ENCODE measurements at places on chromosomes 3 and 15.

GRCh38 chr15:78004919-78005634 is 72.4 kb downstream of the TBC1D2B start:
- peak; percentile 58 for DNase-seq

GRCh38 chr15:100959066-100960050 is 40.2 kb downstream of the LRRK1 start:
- no peak for DNase-seq

GRCh38 chr3:188455748-188456147 is 301.8 kb downstream of the LPP start:
- DNase-seq: no peak

GRCh38 chr15:66070220-66070934 is 183.2 kb downstream of the MEGF11 start:
- DNase-seq: no peak

GRCh38 chr3:186193534-186194450 is 84.9 kb upstream of the ETV5 start:
- DNase-seq: no peak

GRCh38 chr3:99903869-99904268 is 86.2 kb downstream of the CMSS1 start:
- no peak for DNase-seq

- no peak for DNase-seq
Observed at GRCh38 chr3:98148751-98149150, 1.5 kb downstream of the OR5H14 start.

DNA sequence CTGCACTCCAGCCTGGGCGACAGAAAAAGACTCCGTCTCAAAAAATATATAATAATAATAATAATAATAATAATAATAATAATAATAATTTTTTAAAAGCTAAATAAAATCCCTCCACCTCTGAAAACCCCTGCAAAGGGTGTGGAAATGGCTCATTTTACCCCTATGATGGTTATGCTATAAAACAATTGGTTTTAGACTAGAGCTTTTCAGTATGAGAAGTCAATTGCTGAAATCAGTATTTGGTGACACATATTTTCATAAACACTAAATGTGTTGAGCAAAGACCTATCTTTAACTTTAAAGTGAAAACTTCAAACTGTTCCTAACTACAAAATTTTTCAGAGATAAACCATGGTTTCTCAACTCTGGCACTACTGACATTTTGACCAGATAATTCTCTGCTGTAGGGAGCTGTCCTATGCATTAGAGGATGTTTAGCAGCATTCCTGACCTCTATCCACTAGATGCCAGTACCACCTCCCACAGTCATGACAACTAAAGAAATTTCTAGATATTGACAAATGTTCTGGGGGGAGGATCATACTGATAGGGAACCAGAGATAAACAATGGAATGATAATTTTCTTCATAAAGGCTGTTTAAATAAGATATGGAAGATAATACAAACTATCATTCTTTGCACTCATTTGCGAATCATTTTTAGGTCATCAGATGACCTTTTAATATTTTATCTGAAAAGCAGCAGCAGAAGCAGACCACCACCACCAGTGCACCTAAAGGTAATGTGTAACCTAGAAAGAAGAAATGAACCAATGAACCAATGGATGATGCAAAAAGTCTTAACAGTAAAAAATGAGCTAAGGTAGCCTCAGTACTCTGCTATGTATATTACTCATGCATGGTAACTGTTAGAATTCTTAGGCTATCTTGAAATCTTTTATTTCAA is 13.8 kb downstream of the PTPN9 start:
- DNase-seq: no peak

DNA sequence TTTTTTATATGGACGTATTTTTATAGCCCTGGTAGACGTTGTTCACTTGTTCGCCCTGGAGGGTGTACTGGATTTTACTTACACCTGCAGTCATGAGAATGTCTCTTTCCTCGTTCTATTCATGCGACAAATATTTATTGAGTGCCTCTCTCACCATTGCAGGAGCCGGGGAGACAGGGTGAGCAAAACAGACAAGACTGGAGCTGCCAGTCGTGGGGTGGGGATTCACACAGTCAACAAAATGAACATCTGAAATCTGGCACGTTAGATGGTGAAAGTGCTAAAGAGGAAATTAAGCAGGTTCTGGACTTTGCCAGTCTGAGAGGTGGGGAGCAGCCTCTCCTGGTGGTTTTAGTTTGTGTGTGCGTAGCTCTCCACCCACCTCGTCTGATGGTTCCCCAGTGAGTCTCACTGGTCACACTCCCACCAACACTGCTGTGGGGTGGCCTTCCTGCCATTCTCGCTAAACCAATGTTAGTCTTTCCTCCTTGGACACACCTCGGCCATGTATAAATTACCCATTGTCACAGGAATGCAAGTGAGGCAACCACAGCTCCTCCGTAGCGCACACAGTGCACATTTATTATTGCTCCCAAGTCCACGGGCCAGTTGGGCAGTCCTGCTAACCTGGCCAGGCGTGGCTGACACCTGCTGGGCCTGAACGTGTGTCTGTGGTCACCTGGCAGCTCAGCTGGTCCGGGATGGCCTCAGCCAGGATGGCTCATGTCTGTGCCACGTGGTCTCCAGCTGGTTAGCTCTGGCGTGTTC is 31.5 kb downstream of the FBLN2 start:
- DNase-seq: no peak

- DNase-seq: peak; percentile 68
Observed at GRCh38 chr15:96428742-96429141, 98.2 kb downstream of the NR2F2 start.

DNA sequence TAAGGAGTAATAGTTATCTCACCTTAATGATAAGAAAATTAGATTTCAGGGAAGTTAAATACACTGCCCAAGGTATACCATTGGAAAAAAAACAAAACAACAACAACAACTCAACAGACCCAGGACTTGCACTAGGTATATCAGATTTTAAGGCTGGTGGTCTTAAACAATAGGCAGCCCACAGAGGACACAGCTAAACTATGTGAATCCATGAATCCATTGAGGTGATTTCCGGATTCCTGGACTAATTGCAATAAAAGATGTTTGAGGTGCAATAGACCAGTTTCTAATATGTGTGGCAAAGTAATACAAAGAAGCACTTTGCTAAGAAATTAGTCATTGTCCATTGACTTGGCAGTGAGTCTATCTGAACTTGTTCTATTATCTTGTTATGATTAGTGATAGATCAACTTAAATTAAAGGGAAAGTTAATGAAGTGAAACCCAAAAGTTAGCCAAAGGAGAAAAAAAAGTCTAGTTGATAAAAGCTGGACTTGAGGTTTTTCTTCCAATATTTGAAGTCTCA is 60.9 kb upstream of the MAGI1 start:
- DNase-seq: no peak

DNA sequence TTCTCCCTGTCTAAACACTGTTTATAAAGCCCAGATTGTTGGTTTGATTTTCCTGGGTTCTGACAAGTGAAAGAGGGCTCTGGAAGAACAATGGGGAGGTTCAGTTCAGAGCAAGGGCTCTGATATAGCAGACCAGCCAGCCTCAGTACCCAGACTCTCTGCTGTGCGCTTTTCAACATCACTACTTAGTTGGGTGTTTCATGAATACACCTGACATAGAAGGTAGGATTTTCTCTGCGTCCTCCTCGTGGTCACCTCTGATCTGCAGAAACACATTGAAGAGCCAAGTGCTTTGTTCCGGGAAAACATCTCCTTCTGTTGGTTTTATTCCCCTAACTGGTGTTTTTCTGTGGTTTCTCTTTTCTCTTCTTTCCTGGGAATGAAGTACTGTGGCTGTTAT is 99.5 kb downstream of the EPHB1 start:
- DNase-seq: no peak

- DNase-seq: no peak
Observed at GRCh38 chr15:94793207-94793606, 561.8 kb downstream of the MCTP2 start.

- no peak for DNase-seq
Observed at GRCh38 chr3:61582846-61583245, 21.5 kb downstream of the PTPRG start.

GRCh38 chr15:80461356-80462095 is 57.3 kb downstream of the ARNT2 start:
- no peak for DNase-seq

DNA sequence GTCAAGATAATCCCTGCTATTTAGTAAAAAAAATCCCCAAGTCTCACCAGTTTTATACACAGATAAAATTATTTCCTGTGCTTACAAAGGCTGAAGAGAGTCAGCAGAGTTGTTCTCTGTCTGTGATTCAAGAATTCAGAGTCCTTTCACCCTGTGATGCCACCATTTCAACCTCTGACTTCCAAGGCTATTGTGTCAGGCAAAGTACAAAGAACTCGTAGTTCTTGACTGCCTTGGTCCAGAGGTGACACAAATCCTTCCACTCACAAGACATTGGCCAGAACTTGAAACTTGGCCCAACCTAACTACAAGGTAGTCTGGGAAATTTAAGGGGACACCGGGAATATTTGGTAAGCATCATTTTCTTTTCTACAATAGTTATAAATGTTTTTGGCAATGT is 34.9 kb upstream of the CMC1 start:
- no peak for DNase-seq

DNA sequence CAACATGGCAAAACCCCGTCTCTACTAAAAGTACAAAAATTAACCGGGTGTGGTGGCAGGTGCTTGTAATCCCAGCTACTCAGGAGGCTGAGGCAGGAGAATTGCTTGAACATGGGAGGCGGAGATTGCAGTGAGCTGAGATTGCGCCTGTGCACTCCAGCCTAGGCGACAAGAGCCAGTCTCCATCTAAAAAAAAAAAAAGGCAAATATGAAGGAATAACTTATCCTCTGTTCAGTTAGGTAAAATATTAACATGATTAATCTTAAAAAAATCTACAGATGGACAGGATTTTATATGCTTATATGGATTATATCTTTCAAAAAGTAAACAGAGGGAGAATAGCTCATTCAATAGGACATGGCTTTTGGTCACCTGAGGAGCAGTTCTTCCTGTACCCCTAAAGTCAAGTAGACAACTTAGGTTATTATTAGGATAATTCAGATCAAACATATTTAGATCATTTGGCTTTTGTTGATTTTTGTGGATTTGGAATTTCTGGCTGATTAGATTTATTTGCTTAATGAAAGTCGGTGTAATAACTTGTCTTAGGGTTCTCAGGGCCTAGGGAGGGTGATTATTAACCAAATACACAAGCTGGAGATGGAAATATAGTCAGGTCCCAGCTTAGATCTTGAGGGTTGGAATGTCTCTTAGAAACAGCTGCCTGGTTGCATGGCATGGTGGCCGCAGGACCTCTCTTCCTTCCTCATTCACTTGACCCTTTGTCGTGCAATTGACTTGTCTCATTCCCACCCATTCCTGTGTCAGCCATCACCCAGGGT is 82.1 kb upstream of the ONECUT1 start:
- no peak for DNase-seq

- no peak for DNase-seq
Observed at GRCh38 chr3:34374521-34374920, 576.1 kb downstream of the PDCD6IP start.

DNA sequence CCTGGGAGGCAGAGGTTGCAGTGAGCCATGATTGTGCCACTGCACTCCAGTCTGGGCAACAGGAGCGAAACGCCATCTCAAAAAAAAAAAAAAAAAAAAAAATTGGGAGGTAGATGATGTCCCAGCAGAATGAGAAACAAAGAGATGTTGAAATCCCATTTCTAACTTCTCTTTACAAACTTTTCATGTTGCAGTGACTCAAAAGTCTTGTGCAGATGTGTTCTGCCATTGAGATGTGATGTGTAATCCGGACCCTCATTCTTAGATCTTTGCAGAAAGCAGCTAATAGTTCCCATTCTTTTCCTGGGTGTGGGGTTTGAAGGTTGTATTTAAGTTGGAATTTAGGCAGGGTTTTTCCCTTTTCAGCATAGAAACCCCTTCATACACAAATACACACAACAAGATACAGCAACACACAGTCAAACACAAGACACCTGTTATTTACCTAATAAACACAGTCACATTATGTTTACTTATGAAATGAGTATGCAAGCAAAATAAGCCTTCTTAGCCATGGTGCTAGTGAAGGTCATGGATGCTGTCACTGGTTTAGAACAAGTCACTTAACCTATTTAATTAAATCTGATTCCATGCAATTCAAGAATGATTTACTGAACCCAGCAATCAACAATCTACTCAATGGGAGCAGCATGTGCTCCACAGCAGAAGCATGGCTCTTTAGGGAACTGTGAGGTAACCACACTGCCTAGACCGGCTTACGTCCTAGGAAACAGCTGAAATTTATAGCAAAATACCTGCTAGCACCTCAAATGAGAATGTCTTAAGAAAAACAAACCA is 14.9 kb downstream of the SIAH2 start:
- DNase-seq: no peak

DNA sequence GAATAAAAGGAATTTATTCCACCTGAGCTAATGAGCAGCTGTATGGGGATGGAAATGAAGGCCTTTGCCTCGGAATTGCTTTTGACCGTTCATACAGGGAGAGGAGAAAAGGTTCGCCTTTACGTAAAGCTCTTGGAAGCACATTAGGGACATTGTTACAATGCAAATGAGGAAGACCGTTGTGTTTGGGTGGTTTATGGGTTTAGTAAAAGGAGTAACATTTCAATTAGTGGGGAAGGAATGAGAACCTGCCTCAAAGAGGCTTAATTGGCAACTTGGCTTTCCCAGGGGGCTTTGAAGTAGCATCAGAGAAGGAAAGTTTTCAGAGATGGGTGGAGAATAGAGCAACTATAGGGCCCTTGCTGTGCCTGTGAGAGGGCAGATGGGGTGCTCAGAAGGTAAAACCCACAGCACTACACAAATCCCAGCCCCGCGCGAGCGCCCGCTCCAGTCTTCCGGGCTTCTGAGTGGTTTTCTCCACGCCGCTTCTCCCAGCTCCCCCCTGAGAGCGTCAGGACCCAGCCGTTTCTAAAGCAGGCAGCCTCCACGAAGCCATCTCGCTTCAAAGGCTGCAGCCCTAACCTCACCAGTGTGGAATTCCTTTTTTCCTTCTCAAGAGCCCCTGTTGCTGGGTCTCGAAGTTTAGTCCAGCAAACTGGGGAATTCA is 192.0 kb upstream of the HES1 start:
- DNase-seq: no peak

GRCh38 chr3:129795186-129796010 is 98.1 kb downstream of the TMCC1 start:
- DNase-seq: no peak

GRCh38 chr3:111758642-111759041 is 100.4 kb upstream of the PHLDB2 start:
- DNase-seq: peak; percentile 57

DNA sequence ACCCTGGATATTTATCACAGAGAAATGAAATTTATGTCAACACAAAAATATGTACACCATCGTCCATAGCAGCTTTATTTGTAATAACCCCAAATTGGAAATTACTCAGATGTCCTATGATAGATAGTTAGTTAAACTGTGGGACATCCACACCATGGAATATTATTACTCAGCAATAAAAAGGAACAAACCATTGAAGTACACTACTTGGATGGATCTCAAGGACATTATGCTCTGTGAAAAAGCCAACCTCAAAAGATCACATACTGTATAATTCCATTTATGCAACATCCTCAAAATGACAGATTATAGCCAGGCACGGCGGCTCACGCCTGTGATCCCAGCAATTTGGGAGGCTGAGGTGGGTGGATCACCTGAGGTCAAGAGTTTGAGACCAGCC is 113.3 kb downstream of the PGPEP1L start:
- no peak for DNase-seq

GRCh38 chr3:132803889-132804288 is 81.7 kb upstream of the NPHP3 start:
- no peak for DNase-seq
